ENCODE measurements at places on chromosomes 1 and 21.

GRCh38 chr1:36089393-36090121 is 865 bp downstream of the ADPRS start:
- peak; percentile 71 for DNase-seq

DNA sequence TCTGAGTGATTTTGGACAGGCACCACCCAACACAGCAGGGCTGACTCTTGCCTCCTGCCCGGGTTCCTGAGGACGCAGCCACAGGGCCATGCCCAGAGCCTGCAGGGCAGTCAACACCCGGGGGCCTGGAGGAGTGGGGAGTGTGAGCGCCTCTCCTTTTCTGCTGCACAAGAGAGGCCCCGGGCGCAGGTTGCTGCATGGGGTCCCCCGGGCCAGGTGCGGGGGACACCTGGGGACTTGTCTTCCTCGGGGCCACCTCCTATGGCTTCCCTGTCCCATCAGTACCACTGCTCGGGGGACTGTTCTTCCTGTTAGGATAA is 6.9 kb upstream of the TTC34 start:
- DNase-seq, result no peak

DNA sequence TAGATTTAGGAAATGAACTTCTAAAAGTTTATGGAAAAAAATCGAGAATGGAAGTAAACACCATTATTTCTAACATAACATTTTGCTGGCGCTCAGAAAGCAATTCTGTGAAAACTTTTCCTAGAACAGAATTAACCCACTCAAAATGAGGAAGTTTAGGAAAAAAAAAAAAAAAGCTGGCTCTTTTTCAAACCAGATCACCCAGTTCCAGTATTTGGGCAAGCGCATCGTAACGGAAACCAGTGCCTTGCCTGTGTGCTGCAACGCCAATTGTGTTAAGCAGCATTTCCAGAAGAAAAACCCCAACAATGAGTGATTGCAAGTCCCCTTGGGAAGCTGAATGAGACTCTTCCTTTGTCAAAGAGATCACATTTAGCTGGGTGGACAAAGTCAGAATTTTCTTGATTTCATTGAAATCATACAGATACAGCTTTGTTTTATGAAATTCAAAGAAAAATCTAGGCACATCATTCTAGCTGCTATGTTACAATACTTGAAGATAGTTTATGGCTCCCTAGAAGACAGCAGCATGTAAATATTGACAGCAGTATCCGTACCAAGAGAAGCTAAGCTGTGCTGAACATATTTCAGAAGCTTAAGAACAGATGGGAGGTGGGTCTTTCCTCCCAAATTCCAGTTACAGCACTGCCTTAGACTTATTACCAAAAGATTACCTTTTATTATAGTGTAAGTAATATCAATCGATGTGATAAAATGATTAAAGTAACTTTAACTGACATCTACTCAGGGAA is 113.4 kb downstream of the ERG start:
- DNase-seq, result no peak

- DNase-seq, result no peak
These were observed 178.0 kb upstream of the DPT start for GRCh38 chr1:168907053-168907452.

DNA sequence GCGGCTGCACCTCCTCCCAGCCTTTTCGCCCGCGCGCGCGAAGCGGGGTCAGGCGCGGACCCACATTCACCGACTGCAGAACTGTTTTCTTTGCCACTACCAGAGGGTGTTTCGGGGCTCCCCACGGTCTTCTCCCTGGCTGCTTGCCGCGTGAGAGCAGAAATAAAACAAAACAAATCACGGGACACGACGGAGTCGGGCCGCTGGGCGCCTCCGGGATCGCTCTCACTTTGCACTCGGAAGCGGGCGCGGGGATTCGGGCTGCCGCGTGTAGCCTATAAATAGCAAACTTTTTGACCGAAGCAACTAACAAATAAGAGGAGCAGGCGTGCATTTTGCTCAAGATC is 412.3 kb upstream of the ESRRG start:
- no peak for DNase-seq

GRCh38 chr1:183628537-183628936 is 7.0 kb downstream of the ARPC5 start:
- no peak for DNase-seq

DNA sequence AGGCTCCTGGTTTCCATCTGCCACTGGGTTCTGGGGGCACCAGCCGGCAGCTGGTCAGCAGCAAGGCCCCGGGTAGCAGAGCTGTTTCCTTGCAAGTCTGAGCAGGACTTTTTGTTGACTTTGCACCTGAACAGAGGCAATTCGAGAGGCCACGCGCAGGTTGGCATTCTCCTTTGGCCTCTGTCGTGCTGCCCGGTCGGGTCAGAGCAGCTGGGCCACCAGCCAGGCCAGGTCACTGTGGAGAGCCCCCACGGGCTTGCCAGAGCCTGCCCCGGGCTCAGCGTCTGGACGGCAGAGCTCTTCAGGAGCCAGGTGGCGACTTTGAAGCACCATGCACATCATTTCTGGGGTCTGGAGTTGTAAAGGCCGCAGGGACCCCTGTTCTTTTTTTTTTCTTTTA is 28.4 kb upstream of the TMEM52 start:
- DNase-seq, result no peak

DNA sequence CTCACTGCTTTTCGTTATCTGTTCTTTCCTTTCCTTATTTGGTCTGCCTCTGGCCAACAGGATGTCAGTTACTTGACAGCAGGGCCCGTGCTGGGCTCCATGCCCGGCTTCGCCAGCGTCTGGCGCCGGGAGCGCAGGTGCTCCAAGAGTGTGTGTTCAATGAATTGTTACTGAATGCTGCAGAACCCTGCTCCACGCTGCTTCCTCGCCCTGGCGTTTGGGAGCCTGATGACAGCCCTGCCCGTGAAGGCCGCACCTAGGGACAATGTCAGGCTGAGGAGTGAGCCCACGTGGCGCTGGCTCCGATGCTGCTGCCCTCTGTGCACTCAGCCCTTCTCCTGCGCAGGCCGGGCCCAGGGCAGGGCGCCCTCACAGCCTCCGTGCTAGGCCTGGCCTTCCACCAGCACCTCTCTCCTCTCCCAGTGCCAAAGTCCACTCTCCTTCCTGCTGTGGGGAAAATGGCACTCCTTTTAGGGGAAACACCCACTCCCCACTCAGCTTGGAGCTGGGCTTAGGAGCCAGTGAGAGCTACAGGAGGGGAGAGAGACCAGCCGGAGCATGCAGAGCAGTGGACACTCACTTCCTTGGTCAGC is 51.4 kb downstream of the ACBD3 start:
- peak; percentile 48 for DNase-seq

DNA sequence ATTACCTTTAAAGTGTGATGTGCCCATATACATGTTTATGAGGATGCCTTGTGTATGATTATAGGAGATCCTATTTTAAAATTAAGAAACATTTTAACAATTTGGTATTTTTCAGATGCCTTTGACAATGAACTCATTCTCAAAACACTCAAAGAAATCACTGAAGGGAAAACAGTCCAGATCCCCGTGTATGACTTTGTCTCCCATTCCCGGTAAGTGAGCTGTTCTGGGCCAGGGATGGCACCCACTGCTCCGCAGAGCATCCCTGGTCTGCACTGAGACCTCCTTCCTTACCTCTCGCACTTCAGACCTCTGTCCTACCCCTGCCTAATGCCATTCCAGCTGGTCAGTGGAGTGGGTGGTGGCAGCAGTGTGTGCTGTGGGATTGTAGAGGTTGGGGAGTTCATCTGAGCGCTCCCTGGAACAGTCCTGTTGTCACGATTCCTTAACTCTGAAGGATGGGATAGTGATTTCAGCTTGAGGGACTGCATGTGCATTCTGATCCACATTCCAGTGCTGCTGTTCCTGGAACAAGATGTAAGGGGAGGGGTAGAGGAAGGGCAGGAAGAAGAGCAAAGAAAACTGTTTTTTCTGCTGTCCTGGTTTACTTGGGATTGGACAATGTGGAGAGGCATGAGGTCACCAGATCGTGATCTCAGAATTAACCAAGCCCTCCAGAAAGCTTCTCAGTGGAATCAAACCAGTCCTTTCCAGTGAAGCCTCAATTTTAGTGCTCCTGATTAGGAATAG is 63.9 kb downstream of the UCK2 start:
- DNase-seq, result peak; percentile 21

DNA sequence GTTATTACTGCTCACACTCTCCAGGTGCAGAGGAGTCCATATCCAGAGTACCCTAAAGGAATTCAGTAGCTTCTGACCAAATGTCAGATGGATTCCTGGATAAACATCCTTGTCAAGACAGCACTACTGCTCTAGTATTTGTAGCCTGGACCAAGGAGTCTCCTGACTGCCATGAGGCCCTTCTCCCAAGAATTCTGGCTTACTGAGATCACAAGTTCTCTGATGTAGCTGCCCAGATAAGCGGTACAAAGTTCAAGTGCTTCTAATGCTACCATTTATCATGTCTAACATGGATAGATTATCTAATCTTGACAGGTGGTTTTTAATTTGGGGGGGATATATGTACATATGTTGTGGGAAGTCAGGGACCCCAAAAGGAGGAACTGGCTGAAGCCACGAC is 196.6 kb upstream of the HMCN1 start:
- DNase-seq, result peak; percentile 37

- DNase-seq, result peak; percentile 87
These were observed 147.7 kb upstream of the ARHGEF16 start for GRCh38 chr1:3306583-3307291.

Data from amniotic epithelial cell (primary cell).